ENCODE measurements at places on chromosomes 6 and 20.

- DNase-seq: no peak
Measured at GRCh38 chr6:108796875-108797274, 51.3 kb upstream of the ARMC2 start.

DNA sequence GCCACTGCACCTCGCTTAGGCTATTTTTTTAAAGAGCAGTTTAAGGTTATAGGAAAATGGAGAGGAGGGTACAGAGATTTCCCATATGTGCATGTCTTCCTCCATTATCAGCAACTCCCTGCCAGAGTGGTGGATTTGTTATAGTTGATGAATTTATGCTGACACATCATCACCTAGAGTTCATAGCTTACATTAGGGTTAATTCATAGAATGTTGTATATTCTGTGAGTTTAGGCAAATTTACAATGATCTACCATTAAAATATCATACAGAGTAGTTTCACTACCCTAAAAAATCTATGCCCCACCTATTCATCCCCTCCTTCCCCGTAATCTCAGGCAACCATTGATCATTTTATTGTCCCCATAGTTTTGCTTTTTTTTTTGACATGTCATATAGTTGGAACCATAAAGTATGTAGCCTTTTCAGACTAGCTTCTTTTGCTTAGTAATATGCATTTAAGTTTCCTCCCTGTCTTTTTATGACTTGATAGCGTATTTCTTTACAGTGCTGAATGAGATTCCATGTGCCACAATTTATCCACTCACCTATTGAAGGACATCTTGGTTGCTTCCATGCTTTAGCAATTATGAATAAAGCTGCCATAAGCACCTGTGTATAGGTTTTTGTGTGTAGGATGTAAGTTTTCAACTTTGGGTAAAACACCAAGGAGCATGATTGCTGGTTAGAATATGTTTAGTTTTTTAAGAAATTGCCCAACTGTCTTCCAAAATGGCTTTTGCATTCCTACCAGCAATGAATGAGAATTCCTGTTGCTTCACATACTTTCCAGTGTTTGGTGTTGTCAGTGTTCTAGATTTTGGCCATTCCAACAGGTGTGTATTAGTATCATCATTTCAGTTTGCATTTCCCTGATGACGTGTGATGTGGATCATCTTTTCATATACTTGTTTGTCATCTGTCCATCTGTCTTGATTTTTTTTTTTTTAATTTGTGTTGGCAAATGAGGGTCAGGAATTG, 60.2 kb downstream of the NCOA3 start:
- DNase-seq: no peak

- DNase-seq: no peak
Measured at GRCh38 chr20:11714886-11715285, 202.8 kb upstream of the BTBD3 start.

DNA sequence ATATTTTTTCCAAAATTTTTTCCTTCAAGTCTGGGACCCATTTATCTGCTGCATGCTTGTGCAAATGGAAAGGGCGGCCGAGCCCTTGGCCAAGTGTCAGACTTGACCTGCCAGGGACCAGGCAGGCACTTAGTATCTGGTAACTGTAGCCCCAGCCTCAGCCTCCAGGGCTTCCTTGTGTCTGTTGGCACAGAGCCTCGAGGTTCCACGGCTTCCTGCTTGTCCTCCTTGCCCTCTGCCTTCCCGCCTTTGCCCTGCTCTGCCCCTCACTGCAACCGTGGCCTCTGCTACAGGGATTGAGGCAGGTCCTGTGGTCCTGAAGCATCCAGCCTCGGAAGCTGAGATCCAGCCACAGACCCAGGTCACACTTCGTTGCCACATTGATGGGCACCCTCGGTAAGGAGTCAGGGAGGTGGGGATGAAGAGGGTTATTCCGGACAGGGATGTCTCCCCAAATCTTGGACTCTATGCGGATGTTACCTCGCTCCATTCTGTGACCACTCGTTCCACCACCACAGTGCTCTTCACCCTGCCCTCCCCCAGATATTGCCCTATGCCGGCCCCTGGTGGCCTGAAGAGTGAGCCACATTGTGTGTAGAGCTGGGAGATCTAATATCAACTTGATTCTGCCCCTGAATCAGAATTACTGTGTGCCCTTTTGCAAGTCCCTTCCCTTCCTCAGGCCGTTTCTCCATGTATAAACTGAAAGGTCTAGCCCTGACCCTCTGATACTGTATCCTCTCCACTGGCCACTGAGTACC, 41.5 kb upstream of the SRF start:
- peak; percentile 27 for DNase-seq

- DNase-seq: no peak
Measured at GRCh38 chr6:107266563-107266962, 151.2 kb upstream of the BEND3 start.

DNA sequence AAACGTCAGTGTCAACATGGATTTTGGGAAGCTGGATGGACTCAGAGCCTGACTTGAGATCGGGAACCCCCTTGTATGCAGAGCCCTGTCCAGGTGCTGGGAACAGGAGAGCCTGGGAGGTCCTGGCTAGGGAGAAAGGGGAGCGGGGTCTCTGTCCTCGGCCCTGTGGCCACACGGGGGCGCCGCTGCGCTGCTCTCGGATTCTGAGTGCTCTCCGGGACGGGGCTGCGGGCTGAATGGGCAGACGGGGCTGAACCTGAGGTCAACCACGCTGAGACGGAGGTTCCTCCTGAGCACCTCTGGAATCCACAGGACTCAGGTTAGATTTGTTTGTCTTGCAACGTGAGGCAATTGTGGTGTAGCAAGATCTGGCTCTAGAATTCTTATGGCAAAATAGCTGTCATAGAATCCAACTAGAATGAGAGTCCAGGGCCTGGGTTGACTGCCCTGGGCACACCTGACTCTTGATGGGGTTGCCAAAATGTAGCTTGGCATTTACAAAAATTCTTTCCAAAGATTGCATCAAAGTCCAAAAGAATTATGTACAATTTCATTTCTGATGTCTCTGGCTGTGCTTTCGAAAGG, 20.6 kb upstream of the HLA-F start:
- DNase-seq: peak; percentile 31

GRCh38 chr6:7820288-7820835, 90.2 kb downstream of the TXNDC5 start:
- no peak for DNase-seq

DNA sequence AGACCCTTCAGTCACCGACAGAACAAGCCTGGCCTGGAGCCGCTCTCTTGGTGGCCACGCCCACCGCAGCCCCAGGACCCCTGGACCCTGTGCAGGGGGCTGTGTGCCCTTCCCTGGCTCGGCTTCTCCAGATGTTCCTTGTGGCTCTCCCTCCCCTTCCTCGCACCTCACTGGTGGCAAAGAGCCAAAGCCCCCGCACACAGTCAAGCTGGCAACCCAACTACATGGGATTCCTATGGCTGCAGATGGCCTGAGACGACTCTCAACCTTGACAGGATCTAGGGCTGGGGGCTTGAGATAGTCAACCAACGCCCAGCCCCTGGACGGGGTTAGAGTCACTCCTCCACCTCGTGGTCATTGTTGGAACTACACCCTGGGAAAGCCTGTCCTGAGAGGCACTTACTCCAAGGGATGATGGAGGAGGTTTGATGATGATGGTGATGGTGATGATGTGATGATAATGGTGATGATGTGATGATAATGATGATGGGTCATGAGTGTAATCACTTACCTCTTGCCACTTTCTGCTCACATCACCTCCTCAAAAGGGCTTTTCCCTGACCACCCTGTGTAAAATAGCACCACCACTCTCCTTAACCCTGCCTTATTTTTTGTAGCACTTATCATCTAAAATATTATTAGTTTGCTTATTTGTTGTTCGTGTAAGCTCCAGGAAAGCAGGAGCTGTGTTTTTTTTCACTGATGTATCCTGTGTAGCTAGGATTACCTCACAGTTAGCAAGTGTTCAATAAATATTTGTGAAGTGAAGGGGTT, 278.4 kb downstream of the LRFN2 start:
- DNase-seq: peak; percentile 43

GRCh38 chr6:56299916-56300315, 52.5 kb upstream of the COL21A1 start:
- DNase-seq: no peak

DNA sequence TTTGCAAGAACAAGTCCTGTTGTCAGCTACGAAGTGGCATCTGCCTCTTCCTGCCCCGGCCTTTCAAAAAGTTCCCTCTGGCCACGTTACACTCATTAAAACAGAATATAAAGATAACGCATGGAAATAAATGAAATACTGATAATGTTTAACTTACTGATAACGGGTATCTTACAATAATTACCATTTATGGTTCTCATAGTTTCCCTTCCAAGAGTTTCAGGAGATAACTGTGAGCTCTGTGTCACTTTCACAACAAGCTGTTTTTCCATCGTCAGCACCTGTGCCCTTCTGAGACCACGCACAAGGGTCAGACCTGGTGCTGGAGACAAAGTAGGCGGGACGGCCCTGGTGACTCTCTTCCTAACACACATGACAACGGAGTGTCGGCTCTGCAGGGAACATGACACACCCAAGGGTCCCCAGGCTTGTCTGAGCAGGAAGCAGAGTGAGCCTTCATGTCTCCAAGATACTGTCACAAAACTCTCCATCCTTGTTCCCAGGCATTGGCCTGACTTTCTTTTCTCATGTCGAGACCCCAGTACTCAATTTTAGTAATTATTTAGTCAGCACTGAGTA, 86.2 kb upstream of the THBS2 start:
- no peak for DNase-seq

GRCh38 chr6:125273965-125274364, 27.8 kb downstream of the HDDC2 start:
- DNase-seq: peak; percentile 45

DNA sequence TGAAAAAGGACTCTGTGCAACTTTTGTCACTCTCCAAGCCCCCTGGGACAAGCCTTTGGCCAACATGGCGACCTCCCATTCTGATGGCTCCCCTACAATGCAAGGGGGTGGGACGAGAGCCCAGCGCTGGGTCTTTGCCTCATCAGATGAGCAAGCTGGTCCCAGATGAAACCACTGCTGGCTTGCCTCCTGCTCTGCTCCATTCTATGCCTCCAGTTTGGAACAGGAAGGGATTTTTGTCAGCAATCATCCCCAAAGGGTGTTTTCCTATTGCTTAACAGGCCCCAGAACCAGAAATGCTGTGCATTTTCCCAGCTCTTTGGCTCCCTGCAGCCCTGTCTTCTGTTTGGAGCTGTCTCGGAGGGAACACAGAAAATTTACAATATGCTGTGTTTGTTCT, 412.7 kb downstream of the MAFB start:
- DNase-seq: no peak

- DNase-seq: no peak
Measured at GRCh38 chr6:37225350-37226169, 32.0 kb upstream of the TBC1D22B start.

- no peak for DNase-seq
Measured at GRCh38 chr6:21847711-21848480, 254.3 kb downstream of the SOX4 start.

DNA sequence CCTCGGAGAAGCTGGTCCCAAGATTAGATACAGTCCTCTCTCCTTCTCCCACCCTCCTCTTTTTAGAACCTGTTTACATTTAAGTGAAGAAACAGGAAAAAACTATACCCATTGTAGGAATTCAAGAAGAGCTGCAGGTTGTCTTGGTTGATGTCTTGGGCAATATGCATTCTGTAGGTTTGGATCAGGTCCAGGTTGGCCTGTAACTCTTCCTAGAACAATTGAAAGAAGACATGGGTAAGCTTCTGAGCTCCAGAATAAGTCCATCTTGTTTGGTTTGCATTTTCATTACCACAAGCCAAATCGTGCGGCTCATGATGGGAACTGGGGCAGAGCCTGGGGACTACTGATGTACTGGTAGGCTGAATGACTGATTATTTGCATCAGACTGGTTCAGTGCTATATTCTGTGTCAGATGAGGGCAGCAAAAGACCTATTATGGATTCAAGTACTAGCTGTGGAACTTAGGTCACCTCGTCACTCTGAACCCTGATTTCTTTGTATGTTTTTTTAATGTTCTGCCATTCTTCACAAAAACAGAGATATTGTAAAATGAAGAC, 20.3 kb upstream of the SLA2 start:
- peak; percentile 1 for DNase-seq

GRCh38 chr6:101876431-101876830, 482.9 kb downstream of the GRIK2 start:
- no peak for DNase-seq

DNA sequence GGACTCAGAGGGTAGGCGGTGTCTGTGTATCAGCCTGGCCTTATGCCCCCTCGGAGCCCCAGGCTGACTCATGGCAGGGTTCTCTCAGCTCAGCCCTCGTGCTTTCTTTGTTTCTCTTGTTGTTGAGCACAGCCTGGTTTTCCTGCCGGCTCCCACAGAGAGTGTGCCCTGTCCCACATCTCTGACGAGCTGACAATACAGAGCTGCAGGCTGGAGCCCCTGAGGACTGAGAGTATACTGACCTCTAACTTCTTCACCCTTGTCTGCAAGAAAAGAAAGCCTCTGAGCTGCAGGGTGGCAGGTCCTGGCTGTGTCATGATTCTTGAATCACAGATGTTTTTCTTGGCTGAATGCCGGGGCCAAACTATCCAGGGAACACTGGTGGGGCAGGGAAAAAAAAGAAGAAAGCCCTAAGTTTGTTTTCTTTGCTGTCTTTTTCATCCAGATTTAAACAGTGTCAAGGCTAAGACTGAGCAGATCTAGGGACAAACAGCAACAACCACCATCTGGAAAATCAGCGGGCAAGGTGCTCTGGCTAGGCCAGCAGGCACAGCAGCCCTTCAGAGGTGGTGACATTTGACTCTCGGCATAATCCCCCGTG, 63.3 kb upstream of the ZNF133 start:
- peak; percentile 70 for DNase-seq

DNA sequence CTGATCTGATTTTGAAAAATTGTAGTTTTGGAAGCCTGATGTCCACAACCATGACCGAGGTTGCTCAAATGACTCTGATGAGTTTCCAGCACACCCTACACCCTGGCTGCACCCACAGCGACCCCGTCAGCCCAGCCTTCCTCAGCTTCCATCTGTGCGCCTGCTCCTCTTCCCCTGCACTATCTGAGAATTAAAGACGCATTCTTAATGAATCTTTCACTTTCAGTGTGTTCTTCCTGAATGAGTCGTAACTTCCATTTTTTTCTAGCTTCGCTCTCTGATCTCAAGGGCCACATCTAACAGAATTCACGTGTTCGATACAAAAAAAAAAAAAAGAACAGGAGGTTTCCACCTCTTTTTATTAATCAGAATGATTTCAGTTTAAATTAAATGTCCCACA, 21.3 kb upstream of the RREB1 start:
- no peak for DNase-seq

- no peak for DNase-seq
Measured at GRCh38 chr20:49813305-49813974, 812 bp downstream of the SLC9A8 start.

GRCh38 chr6:104326173-104327001, 533.3 kb downstream of the HACE1 start:
- peak; percentile 39 for DNase-seq

GRCh38 chr6:113654396-113654795, 202.7 kb upstream of the MARCKS start:
- peak; percentile 52 for DNase-seq

GRCh38 chr6:39998126-39998525, 63.9 kb upstream of the MOCS1 start:
- no peak for DNase-seq

- peak; percentile 26 for DNase-seq
Measured at GRCh38 chr6:39228992-39229767, at the start of gene KCNK5. TSS of gene KCNK5 (minus strand) at chr6:39229475. CDS start at chr6:39229111, 364 bp downstream.

All from brain microvascular endothelial cell (primary cell).